ENCODE measurements at places on chromosomes 4 and X.

GRCh38 chr4:164748375-164748774, 5.6 kb upstream of the SMIM31 start:
- DNase-seq = peak; percentile 52

DNA sequence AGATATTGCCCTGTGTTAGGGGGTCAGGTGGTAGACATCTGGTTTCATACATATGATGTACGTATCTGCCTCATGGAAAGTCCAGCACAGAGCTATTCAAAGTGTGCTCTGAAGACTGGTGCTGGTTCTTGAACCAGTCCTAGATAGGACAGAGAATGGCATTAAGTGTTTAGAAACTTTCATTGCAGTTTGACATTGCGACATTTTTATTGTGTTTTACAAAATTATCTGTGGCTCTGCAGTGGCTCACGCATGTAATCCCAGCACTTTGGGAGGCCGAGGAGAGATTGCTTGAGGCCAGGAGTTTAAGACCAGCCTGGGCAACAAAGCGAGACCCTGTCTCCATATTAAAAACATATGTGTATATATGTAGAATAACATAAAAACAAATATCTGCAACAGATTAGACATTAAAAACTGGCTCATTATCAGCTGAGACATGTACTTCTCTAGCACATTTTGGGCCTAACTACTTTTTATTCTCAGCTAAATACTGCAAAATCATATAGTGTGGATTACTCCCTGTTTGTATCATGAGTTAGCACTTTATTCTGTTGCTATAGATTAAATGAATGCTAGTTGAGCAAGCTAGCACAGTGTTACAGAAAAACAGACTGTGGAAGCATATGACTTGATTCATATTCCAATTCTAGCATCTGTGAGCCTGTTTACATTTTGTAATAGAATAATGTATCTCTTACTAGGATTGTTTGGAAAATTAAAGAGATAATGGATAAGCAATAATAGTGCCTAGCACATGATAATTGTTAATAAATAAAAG, 57.1 kb downstream of the USP9X start:
- DNase-seq = no peak

DNA sequence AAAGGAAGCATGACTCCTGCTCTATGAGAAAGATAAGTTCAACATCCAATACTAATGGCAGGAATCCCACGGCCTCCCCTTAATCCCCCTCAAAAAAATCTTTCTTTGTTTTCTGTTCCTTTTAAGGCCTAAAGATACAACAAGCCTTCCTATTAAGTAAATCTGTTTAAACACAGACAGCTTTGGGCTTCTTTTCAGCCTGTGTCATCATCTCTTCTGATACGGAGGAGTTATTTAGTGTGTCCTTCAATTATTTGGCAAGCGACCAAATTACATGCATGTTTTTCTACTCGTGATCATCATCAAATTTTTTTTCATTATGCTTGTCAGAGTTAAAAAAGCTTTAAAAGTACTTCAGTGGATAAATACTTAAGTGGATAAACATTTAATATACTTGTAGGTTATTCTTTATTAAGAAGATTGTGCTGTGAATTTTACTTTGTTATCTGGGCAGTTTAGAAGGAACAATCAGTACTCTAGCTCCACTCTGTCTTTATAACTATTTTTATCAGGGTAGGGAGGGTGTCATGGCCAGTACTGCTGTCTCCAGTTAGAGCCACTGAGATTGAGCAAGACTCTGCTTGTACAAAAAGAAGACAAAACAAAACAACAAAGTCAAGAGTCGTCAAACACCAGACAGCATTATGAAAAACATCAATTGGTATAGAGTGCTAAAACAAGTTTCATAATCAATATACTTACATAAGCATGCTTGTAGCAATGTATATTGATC, 210.7 kb downstream of the PRR32 start:
- DNase-seq = no peak

- peak; percentile 53 for DNase-seq
Measured at GRCh38 chr4:57501720-57502119, 391.5 kb upstream of the IGFBP7 start.

GRCh38 chr4:24683116-24683515, 98.8 kb upstream of the DHX15 start:
- DNase-seq = no peak

DNA sequence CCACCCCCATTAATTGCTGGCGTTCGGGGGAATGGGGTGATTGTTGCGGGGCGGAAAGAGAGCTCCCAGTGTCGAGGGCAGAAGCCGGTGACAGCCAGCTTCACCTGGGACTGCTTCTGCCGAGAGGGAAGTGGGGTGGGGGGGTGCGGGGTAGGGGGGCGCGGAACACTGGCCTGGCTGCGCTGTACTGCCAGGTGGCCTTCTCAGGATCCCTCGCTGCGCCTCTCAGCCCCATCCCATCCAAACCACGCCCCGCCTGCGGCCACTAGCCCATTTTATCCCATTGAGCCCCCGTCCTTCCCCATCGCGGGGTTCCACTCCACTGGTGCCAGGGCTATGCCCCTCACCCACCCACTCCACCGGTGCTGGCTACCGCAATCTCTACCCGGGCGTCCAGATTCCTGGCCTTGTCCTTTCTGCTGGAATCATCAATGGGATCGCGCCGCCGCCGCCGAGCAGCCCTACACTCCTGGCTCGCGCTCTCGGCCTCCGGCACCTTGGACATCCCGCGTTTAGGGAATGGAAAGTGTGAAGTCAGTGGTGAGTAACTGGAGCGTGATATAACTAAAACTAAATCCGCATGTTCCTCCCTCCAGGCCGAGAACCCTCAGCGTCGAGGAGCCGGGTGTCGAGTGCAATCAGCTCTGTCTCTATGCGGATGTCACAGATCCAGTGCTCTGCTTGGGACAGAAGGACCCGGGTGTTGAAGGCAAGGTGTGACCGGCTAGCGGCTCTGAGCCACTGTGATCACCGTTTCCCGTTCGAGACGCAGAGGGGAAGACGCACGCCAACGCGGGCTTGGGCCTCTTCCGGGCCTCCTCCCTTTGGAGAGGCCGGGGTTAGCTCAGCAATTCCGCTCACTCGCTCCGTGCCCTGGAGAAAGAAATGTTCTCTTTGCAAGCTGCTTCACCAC, 20.5 kb downstream of the NKX3-2 start:
- no peak for DNase-seq

GRCh38 chr4:116122124-116122523, 963.3 kb downstream of the TRAM1L1 start:
- peak; percentile 79 for DNase-seq

DNA sequence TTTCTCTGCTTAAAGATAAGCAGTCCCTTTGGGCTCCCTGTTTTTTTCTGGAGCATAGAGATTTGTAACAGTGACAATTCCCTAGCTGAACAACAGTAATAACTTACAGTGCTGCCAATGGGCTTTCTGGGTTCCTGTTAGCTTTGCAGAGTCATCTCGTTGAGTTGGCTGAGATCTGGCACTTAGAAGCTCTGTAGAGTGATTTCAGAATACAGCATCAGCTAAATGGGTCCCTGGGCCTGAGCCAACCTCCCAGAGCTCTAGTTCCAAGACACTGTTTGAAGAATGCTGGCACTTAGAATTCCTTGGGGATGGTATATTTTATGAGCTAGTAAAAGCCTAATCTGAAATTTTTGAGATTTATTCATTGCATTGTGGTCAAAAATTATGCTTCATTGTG, 43.5 kb upstream of the SERTM2 start:
- DNase-seq = no peak

GRCh38 chrX:78527818-78528217, 131.3 kb downstream of the RTL3 start:
- no peak for DNase-seq

- peak; percentile 38 for DNase-seq
Measured at GRCh38 chr4:54482529-54483200, 175.1 kb upstream of the KIT start.

All from PC-3 (cell line).